ENCODE measurements at places on chromosomes 11 and 22.

GRCh38 chr11:133619397-133619796 is 87.1 kb upstream of the OPCML start:
- DNase-seq = no peak

- no peak for DNase-seq
Observed at GRCh38 chr11:64695548-64695947, 27.4 kb downstream of the NRXN2 start.

DNA sequence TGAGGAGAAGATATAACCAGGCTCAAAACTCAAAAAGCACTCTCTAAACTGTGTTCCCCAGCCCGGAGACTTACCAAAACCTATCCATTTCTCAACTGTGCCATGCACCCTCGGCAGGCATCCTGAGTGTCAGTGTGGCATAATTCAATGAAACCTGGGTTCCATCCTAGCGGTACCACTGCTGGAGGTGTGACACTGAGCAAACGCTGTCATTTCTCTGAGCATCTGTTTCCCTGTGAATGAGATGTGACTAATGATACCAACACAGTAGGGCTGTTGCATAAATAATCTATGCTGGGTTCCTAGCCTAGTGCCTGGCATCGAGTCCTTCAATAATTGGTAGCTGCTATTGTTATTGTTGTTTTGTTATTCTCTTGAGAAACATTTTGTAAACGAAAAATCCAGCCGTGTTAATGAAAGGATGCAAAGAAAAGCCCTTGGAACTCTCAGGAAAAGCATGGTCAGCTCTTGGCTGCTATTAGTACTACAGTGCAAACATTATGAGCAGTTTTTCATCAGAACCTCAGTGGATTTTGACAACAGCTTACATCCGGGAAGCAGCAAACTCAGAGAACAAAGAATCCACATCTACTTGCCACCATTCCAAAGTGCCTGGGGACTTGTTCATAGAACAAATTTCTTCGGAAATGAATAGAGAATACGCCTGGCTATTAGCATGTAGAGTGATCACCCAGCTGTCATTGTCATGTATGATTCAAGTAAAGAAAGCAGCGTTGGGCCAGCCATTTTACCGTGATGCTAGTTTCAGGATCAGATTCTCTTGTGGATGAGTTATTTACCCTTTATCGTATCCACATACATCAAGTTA is 53.7 kb downstream of the TECTA start:
- no peak for DNase-seq

DNA sequence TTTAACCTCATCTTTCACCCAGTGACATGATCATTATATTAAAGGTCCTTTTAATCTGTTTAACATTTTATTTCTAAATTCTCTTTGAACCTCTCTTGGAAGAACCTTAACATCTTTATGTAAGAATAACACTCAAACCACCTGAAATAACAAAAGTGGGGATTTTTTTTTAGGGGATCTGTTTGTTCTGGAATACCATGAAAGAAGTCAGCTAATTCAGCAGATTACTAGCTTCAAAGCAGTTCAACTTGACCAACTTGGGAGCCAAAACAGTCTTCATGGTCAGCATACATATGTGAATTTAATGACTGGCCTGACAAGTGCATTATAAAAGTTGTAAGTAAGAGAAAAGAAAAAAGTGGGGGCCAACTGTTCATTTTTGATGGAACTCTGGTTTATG is 52.3 kb downstream of the CCDC34 start:
- DNase-seq = no peak

DNA sequence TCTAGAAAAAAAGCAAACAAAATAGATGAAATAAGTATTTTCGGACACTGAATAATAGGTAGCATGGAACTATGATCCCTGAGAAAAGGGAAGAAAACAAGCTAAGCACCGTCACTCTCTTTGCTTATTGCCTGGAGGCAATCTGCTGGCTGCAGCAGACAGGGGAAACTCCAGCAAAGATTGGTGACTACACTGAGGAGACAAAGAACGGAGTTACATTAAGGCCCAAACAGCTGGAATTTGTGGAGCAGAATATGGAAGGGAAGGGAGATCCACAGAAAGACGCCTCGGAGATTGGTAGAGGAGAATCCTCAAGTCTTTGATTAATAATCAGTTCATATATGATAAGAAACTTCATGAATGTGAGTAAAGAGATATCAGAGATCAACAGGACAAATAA is 150.2 kb downstream of the TYR start:
- no peak for DNase-seq

- DNase-seq = no peak
Observed at GRCh38 chr22:17065433-17065832, 19.4 kb upstream of the IL17RA start.

All from NCI-H1048 (cell line).